ENCODE measurements at places on chromosomes 1 and 21.

GRCh38 chr1:194903524-194903923, 1704.7 kb downstream of the KCNT2 start:
- no peak for DNase-seq

GRCh38 chr1:27402349-27402754, 9.9 kb downstream of the GPR3 start:
- no peak for DNase-seq

DNA sequence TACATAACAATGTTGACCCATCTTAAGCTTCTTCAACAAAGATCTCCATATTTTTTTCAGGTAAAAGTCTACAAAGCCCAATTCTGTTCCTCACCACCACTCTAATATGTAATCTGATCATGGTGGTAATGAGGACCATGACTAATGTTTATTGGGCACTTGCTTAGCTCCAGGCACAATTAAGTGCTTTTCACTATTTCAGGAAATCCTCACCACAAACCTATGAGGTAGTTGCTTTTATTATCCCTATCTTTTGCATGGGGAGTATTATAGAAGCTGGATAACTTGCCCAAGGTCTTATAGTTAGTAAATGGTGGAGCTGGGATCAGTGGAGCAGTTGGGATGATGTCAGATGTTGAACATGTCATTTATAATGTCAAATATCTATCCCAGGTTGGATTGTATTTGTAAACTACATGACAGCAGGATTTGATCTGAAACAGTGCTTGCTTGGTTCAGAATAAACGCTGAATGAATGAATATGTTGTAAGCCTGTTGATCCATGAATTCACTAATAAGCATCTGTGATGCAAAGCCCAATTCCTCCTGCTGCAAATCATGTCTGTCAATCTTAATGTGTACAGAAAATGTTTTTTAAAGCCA, 283.3 kb upstream of the ST6GALNAC5 start:
- no peak for DNase-seq

GRCh38 chr1:43691871-43692815, 15.2 kb upstream of the ST3GAL3 start:
- DNase-seq, result no peak

GRCh38 chr1:41296506-41296905, 54.4 kb upstream of the SCMH1 start:
- DNase-seq, result peak; percentile 43

GRCh38 chr1:203682473-203683383, 56.1 kb downstream of the ATP2B4 start:
- DNase-seq, result no peak

DNA sequence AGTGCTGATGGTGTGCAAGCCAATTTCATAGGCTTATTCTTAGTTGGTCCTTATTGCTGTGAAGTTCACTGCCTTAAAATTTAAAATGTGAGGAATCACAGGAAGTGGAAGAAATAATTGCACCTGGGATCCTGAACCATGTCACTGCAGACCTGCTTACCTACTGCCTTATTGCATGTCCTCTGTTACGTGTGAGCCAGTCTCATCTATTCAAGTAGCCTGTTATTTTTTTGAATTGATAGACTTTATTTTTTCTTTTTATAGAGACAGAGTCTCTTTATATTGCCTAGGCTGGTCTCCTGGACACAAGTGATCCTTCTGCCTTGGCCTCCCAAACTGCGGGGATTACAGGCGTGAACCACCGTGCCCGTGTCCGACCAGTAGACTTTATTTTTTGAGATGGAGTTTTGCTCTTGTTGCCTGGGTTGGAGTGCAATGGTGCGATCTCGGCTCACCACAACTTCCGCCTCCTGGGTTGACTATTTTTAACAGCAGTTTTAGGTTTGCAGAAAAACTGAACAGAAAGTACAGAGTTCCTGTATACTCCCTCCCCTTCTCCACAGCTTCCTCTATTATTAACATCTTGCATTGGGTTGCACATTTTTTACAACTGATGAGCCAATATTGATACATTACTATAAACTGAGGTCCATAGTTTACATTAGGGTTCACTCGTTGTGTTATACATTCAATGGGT, 14.0 kb upstream of the DISC1 start:
- DNase-seq, result no peak

DNA sequence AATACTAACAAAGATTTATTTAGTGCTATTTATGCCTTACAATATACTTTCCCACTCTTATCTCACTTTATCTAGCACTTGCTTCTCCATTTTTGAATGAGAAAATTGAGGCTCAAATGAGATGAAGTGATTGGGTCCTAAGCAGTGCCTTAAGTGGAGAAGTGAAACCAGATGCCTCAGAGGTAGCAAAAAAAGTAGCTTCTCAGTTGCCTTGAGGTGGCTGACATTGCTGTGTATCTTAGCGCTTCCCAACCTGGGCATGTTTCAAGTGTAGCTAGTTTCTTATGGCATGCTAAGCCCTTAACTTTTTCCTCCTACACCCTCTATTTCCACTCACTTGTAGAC, 390.4 kb downstream of the OMA1 start:
- no peak for DNase-seq

GRCh38 chr1:221723848-221724236, 18.0 kb downstream of the DUSP10 start:
- no peak for DNase-seq

DNA sequence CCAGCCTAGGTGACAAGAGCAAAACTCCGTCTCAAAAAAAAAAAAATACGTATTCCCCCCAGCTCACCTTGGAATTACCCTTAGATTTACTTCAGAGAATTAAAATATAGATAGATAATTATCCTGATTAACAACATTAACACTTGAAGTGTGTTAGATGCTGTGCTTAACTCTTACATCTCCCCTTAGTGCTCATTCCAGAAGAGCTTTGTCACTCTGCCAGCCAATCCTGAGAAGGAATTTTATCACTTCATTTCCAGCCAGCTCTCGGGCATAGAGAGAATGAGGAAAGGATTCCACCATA, 1.6 kb upstream of the SHC1 start:
- DNase-seq, result no peak

GRCh38 chr1:170660871-170661645, 2.9 kb upstream of the PRRX1 start:
- DNase-seq, result no peak

GRCh38 chr1:107943694-107944093, 21.3 kb downstream of the VAV3 start:
- no peak for DNase-seq

DNA sequence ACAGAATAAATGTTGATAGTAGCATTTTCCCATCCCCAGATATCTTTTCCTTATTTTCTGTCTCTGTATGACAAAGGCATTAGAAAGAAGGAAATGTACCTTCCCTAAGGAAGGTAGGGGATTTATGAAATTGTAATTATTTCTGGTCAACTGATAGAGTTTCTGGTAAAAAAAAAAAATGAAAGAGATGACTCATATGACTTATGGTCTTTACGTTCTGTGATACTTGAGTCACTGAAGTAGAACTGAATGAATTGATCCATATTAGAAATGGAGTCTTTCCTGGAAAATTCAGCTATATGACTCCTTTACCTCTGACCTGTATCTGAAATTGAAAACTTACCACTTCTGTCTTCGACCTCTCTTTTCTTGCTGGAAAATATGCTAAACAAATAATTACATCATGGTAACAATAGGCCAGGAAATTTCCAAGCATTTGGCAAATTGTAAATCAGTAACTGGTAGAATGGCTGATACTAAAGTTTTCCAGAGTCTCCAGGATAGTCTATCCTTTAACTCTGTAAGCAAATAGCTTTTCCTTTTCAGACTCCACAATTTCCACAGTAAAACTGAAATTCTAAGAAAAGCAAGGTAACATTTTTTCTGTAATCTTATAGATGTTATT, 364.3 kb upstream of the PTBP2 start:
- DNase-seq, result no peak

- no peak for DNase-seq
These were observed 327.2 kb upstream of the CXADR start for GRCh38 chr21:17185674-17186073.

DNA sequence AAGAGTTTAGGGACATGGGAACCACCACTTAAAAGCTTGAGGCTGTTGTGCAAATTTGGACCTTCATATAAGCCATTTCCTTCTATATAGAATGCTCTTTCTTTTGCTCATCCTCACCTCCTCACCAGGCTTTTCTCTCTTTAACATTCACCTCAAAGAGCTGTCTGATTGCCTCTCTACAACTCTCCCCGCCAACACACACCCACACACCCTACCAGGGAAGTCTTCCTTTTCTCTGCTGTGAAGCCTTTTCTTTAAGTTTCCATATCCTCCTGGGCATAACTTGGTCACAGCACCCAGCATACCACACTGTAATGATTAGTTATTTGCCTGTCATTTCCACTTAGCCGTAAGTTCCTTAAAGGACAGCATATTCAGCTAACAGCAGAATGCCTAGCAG, 40.6 kb downstream of the WLS start:
- DNase-seq, result no peak

- no peak for DNase-seq
These were observed 16.1 kb upstream of the KCNE1 start for GRCh38 chr21:34528131-34528561.

GRCh38 chr1:232344791-232345399, 285.0 kb downstream of the SIPA1L2 start:
- no peak for DNase-seq

- DNase-seq, result no peak
These were observed 122.8 kb downstream of the NOS1AP start for GRCh38 chr1:162192306-162192678.

- DNase-seq, result no peak
These were observed 162.8 kb downstream of the NTPCR start for GRCh38 chr1:233113009-233113879.

GRCh38 chr1:228370941-228371740, 35.5 kb downstream of the TRIM11 start:
- DNase-seq, result no peak

DNA sequence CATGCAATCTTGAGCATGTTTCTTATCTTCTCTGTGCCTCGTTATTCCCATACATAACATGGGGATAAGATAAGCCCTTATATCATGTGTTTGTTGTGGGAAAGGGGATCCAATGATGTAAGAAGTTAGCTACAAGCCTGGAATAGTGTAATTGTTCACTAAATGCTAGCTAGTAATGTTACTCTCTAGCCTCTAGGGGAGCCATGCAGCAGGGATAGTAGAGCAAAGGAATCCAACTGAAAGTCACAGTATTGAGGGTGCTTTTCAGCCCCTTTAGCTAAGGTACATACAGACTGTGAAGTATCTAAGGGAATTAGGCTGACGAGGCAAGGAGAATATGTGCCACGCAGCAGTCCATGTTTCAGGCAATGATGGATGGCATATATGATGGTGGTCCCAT, 46.9 kb downstream of the IL23R start:
- no peak for DNase-seq

DNA sequence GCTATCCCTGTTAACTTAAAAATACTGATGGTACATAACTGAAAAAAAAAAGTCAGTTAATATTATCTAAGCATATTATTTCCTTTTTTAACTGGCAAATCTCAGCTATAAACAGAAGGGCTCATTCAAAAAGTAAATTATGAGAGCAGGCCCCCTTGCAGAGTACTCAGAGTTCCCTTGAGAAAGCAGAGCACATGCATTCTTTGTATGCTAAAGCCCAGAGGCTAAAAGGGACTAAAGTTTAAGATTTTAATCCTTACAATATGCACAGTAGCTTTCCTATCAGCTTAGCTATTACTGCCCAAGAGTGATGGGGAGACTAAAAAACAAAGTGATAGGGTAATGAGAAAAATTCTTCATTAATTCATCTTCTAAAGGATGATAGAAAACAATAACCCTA, 18.5 kb downstream of the SLC16A1 start:
- DNase-seq, result no peak

DNA sequence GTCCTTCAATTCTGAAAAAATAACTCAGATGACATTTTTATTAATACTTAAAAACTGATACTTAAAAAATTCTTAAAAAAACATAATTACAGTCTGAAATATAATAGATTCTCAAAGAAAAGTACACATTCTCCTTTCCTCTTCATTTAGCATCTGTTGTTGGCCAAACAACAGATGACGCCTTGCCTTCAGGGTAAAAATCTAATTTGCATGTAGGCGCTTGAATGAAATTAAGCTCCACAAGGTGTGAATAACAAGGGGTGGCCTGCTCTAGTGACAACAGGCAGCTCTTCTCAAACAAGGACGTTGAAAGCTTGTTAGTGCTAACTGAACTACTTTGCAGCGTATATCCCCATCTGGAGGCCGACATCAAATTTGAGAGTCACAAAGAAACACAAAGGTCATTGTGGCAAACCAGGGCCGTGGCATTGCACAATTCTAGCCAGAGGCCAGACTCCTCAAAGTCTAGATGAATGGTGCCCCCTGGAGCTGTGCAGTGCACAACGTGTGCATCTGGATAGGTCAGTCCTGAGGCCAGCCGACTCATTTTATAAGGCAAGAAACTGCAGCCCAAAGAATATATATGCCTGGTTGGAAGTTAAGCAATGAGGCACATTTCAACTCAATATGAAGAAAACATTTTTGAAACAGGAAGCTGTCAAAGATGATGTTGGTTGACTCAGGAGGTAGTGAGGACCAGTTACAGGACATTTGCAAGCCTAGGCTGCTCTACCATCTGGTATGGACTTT, 459.2 kb upstream of the RUNX1 start:
- DNase-seq, result no peak

GRCh38 chr1:54811739-54812655, 10.9 kb upstream of the TTC22 start:
- DNase-seq, result peak; percentile 75

DNA sequence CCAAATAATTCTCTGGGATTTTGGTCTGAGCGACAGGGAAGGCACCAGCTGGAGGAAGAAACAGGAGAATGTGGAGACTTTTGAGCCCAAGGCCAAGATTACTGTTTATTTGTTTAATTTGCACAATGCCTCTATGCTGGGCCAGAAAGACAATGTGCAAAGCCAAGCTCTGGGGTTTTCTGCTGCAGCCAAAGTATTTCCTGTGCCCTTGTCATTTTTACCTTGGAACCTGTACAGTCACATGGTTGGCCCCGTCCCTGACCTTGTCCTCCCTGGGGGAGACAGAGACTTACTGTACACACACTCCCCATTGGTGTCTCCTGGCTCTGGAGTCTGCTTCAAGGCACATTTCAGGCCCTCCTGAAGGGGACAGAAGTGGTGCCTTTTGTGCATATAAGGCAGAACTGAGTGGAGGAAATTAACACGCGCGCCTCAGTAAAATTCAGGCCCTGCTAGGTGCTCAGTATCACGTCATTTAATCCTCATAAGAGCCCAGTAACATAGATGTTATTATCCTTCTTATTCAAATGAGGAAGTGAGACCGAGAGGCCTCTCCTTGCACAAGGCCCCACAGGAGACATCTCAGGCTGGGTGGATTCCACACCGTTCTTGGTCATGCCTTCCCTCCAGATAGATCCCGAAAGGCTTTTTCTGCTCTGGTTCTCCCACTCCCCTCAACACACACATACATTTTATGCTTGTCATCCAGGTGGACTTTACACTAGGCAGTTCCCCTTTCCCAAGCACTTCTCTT, 21.1 kb downstream of the C1orf115 start:
- DNase-seq, result no peak

GRCh38 chr1:97505289-97505688, 415.5 kb downstream of the DPYD start:
- no peak for DNase-seq

DNA sequence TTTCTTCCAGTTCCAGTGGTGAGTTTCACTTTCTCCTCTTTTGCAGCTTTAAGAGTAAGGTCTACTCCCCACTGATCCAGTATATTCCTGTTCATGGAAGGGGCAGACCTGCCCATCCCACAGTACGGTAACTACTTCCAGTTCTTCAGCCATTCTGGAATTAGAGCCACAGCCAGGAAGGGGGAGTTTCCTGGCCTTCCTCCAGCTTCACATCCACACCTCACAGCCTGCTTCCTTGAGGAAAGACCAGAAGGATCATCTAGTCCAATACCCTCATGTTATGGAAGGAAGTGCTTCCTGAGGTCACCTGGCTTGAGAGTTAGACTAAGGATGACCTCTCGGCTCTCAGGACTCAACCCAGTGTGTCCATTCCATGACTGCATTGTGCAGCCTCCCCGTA, 597.8 kb downstream of the KIF26B start:
- DNase-seq, result no peak

Data from vagina (tissue), 2 donors.